Inflammatory macrophage treated with lipopolysaccharide for 1 hour (primary cell): ENCODE measurements at places on chromosomes 3 and 15.
A peak's percentile ranks its signal among the peaks of the same experiment; 100 is the strongest.

GRCh38 chr15:72271895-72272212 is 500 bp downstream of the PARP6 start:
- no peak for DNase-seq

DNA sequence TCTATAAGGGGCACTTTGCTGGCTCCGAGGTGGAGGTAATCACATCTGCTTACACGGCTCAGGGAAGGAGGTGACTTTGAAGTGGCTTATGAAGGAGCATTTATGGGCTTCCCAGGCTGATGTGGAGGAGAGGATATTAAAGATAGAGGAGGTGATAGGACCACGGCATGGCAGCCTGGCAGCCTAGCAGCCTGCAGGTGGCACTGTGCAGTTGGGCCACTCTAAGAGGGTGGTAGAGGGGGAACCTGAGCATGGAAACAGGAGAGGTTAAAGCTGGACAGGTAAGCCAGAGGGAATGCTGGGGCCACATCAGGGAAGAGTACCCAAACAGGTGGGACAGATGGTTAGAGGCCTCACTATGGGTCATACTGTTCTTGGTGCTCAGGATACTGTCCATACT is 375.0 kb downstream of the WDR72 start:
- no peak for DNase-seq

GRCh38 chr15:53611145-53611920 is 148.1 kb downstream of the WDR72 start:
- no peak for DNase-seq

DNA sequence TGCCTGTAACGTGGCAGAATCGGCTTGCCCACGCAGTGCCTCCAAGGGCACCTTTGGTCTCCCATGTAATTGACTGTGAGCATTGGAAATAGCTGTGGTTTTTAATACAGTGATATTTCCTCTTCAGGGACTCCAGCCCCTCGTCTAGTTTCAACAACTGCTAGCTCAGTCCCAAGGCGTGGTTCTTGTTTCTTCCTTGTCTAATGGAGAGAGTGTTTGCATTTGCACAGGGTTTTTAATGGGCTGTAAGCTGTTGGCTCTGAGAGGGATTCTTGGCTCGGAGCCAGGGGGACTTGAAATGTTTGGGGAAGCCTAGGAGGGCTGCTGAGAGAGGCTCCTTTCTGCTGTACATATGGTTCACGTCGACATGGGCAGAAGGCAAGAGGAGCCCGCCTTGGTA is 86.2 kb downstream of the THSD4 start:
- DNase-seq: no peak

GRCh38 chr3:4234889-4235288 is 68.3 kb upstream of the SETMAR start:
- DNase-seq: no peak

DNA sequence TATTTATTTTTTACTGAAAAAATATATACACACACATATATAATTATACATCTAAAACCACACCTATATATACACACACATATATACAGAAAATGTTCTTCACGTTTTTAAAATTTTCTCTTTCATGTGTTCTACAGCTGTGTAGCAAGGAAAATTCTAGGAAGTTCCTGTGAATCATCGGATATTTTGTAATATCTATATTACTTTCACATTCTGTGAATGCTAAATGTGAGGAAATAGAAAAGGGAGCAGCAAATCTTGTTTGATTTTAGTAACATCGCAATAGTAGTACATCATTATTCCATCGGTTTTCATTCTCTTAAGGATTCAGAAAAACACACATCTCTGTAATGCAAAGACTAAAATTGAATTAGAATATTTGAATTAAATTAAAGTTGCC is 836.8 kb upstream of the NECTIN3 start:
- DNase-seq: no peak

- DNase-seq: no peak
Observed at GRCh38 chr15:51718219-51718618, 19.2 kb downstream of the LYSMD2 start.

- peak; percentile 74 for DNase-seq
Observed at GRCh38 chr3:43296565-43296964, 10.2 kb downstream of the SNRK start.

GRCh38 chr3:180615954-180616353 is 14.0 kb downstream of the TTC14 start:
- DNase-seq: no peak

DNA sequence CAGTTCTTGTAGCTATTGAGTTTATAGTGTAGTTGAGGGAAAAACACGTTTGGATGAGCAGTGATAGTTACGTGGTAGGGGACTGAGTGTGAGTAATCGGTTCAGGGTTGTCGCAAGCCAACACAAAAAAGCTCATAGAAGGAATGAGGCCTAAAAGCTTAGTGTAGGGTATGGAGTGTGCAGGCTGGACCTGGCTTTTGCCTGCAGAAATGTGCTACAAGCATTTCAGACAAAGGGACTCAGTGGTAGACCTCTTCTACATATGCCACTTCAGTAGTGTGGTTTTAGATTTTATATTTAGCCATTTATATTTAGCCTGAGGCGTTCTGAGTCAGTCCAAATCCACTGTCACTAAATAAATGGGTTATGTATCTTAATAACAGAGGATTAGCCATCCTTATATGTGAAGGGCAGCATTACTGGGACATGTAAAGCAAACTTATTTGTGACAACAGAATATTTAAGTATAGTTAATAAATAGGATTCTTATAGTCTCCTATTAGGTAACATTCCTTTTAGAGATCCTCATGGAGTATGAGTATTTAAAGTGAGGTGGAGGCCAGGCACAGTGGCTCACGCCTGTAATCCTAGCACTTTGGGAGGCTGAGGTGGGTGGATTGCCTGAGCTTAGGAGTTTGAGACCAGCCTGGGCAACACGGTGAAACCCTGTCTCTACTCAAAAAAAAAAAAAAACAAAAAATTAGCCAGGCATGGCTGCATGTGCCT is 21.8 kb downstream of the ATP2C1 start:
- DNase-seq: no peak

- no peak for DNase-seq
Observed at GRCh38 chr3:2172561-2173171, 74.0 kb downstream of the CNTN4 start.

- DNase-seq: peak; percentile 68
Observed at GRCh38 chr3:39150803-39151631, 2.4 kb downstream of the CSRNP1 start.

DNA sequence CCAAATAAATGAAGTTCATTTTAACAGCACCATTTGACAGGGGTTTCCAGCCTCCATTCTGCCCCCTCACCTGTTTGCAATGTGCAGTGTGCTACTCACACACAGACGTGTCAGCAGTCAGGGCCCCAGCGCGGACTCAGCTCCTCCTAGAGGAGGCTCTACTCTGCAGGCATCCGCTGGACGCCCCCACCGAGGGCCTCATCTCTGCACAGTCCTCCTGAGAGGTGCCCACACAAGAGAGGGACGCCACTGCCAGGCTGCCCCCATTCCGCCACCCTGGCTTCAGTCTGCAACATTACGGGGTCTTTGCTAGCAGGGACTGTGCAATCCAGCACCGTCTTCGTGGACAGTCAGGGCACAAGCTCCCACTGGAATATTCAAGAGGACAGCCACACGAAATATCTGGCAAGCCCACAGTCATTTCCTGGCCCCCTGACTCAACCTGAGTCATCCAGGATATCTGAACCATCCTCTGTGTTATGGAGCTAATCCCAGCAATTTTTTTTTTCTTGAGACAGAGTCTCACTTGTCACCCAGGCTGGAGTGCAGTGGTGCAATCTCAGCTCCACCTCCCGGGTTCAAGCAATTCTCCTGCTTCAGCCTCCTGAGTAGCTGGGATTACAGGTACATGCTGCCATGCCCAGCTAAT is 255.0 kb downstream of the OCA2 start:
- no peak for DNase-seq

- DNase-seq: no peak
Observed at GRCh38 chr15:61829514-61829889, 230.7 kb downstream of the VPS13C start.

DNA sequence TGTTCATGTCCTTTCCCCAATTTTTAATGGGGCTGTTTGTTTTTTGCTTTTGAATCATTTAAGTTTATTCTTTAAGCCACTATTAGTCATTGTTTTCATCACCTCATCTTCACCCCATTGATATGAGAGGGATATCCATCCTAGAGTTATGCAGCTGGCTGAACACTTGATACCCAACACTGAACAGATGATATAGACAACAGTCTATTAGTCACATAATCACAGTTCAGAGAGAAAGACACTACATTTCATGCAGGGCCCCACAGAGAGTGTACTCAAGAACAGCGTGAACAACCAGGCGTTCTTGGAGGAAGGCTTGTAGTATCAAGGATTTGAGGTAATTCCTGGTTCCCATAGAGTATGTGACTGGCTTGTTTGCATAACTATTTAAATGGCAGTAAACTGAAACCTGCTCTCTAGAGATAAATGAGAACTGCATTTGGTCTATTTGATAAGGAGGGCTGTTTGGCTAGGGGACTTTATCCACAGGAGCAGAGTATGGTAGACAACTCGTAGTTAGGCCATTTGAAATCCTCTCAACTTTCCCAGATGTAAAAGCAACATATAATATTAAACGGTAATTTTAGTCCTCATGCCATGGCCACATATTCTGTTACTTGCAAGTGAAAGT is 618.7 kb downstream of the SI start:
- DNase-seq: no peak

GRCh38 chr3:54870423-54870822 is 57.4 kb downstream of the LRTM1 start:
- DNase-seq: no peak

GRCh38 chr3:126663750-126664149 is 8.8 kb upstream of the TXNRD3 start:
- no peak for DNase-seq

DNA sequence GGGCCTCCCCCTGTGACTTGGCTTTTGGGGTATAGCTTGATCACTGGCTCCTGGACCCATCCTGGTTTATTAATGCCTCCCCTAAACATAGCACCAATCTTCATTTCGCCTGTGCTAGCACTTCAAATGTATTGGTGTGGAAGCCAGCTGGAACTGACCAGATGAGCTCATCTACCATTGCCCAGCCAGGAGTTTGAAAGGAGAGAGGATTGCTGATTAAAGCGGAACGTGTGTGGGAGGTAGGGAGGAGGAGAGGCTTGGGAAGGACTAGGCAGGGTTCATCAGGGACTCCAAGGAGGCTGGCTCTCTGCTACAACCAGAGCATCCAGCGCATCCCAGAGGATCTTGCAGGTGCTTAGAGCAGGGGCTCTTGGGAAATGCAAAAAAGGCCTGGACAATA is 34.4 kb upstream of the TLE3 start:
- no peak for DNase-seq

GRCh38 chr3:19757773-19758172 is 176.2 kb downstream of the EFHB start:
- DNase-seq: no peak
